ENCODE measurements at places on chromosomes 16 and 17. TPM values are rescaled to one million over a fixed set of nuclear protein-coding genes. Genes with fewer than 3 reads are reported as not detected.
A peak's percentile ranks its signal among the peaks of the same experiment; 100 is the strongest.

DNA sequence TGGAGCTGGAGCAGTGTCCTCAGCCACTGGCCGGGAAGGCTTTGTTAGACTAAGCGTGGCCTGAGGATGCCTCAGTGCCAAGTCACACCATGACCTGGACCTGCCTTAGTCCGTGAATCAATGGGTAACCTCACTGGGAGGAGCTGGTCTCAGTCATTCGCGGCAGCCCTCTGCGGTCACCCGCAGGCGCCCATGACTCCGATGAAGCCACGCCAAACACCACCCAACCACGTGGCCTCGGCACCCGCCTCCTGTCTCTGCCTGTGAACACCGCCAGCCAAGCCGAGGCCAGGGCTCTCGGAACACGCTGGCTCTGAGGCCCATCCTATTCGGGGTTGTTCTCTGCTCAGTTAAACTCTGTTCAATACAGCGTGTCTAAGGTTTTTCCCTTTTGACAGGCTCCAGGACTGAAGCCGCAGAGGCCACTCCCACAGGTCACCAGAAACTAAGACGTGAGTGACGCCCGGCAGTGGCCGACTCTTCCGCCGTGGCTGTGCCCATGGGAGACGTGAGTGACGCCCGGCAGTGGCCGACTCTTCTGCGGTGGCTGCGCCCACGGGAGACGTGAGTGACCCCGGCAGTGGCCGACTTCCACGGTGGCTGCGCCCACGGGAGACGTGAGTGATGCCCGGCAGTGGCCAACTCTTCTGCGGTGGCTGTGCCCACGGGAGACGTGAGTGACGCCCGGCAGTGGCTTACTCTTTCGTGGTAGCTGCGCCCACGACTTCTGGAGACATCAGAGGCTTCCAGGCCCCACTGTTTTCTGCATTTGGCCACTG lies 16.8 kb upstream of the PABPN1L start:
- no peaks in the 10 kb centered on the region for H3K4me1 ChIP-seq
- no peak overlapping the region for H3K27ac ChIP-seq
- no peaks in the 10 kb centered on the region for H3K27me3 ChIP-seq
- H3K36me3 ChIP-seq, result no peaks in the 10 kb centered on the region
- no peak for DNase-seq

GRCh38 chr17:75818326-75818885 lies 25.8 kb downstream of the UNC13D start:
- no peak for DNase-seq
- H3K27me3 ChIP-seq, result no peaks in the 10 kb centered on the region
- peaks cover 17% of the 10 kb centered on the region for H3K4me1 ChIP-seq
- H3K36me3 ChIP-seq, result peaks cover 18% of the 10 kb centered on the region

- no peaks in the 10 kb centered on the region for H3K27me3 ChIP-seq
- H3K27ac ChIP-seq, result no peak overlapping the region
- no peaks in the 10 kb centered on the region for H3K36me3 ChIP-seq
- no peaks in the 10 kb centered on the region for H3K4me1 ChIP-seq
- DNase-seq, result no peak
These were observed 941.6 kb upstream of the CDH8 start for GRCh38 chr16:62977876-62978275.

GRCh38 chr17:64260886-64261285 lies 2.2 kb downstream of the TEX2 start:
- no peaks in the 10 kb centered on the region for H3K36me3 ChIP-seq
- H3K27me3 ChIP-seq, result no peaks in the 10 kb centered on the region
- H3K27ac ChIP-seq, result no peak overlapping the region
- no peak for DNase-seq

DNA sequence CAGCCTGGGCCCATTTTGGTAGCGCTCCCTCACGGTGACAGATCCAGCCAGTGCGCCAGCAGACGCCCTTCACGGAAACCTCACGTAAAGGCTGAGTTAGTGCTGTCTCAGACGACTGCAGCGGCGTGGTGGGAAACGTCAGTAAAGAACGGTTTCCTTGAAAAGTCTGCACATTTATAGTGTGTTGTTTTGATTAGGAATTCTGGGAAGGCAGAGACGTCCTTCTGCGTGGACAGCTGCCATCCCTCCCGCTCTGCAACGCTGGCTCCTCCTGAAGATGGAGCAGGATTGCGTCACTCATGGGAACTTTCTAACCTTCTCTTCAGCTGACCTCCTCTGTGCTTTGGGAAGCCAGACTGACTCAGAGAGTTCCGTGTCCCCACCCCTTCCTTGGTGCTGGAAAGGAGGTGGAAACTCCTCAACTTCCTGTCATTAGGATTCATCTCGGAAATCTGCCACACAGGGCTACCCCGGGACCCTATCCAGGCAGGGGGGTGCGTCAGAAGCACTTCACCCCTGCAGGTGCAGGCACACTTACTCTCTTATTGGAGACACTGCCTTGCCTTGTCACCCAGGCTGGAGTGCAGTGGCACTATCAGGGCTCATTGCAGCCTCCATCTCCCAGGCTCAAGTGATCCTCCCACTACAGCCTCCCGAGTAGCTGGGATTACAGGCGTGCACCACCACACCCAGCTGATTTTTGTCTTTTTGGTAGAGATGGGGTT lies 24.3 kb upstream of the CRISPLD2 start:
- no peaks in the 10 kb centered on the region for H3K27me3 ChIP-seq
- H3K4me1 ChIP-seq, result no peaks in the 10 kb centered on the region
- peaks cover 2% of the 10 kb centered on the region for H3K36me3 ChIP-seq
- H3K4me3 ChIP-seq, result no peak overlapping the region
- DNase-seq, result no peak

- H3K27ac ChIP-seq, result no peak overlapping the region
- no peaks in the 10 kb centered on the region for H3K36me3 ChIP-seq
- no peak overlapping the region for H3K4me3 ChIP-seq
- DNase-seq, result no peak
These were observed 30.5 kb downstream of the CDH13 start for GRCh38 chr16:82657239-82657638.

GRCh38 chr17:10968007-10968406 lies 130.1 kb upstream of the PIRT start:
- H3K27ac ChIP-seq, result no peak overlapping the region
- no peaks in the 10 kb centered on the region for H3K36me3 ChIP-seq
- H3K27me3 ChIP-seq, result peaks cover 4% of the 10 kb centered on the region
- H3K4me1 ChIP-seq, result no peaks in the 10 kb centered on the region
- DNase-seq, result no peak

GRCh38 chr16:89163297-89163696 lies 8.3 kb upstream of the CDH15 start:
- no peaks in the 10 kb centered on the region for H3K27me3 ChIP-seq
- no peaks in the 10 kb centered on the region for H3K36me3 ChIP-seq
- H3K4me3 ChIP-seq, result no peak overlapping the region

DNA sequence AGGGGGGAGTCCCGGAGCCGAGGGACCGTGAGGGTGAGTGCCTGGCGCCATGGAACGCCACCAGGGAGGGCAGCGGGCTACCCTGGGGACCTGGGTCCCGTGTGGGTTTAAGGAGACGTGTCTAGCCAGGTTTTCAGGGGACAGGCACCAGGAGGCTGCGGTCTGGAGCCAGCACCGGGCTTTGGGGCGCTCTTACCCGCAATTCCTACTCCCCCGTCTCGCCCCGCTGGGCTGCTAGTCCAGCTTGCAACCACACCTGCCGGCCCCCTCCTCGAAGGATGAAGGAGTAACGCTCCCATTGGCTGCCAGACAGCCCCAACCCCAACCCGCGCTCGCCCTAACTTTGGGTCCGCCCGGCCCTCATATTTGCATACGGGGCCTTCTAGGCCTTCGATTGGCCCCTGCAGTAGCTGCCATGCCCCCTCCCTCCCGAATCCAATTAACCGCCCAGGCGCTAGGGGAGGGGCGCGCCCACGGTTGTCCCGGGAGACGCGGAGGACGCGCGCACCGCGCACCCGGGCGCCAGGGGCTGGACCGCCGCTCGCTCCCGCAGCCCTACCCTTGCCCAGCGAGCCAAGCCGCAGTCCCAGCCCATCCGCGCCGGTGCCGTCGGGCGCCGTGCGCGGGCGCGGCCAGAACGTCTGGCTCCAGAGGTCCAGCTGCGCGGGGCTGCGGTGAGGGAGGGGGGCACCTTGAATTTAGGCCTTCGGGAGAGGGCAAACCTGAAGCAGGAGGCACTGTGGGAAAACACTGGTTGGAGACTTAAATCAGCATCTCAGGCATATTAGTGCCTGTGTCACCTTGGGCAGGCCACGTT lies at the start of gene TTLL6:
TSS of gene TTLL6 (minus strand) at position 456 of the 817 bp plus-strand sequence. CDS start at position 299, 157 bp downstream.
- DNase-seq, result peak; percentile 76
- H3K4me1 ChIP-seq, result peaks cover 18% of the 10 kb centered on the region
- peak within 1 kb of the TSS; percentile 63 for H3K4me3 ChIP-seq

GRCh38 chr16:56610017-56610608 lies 1.7 kb downstream of the MT2A start:
- H3K27ac ChIP-seq, result peak overlapping the region; percentile 94
- peak overlapping the region; percentile 81 for H3K4me3 ChIP-seq
- H3K4me1 ChIP-seq, result peaks cover 74% of the 10 kb centered on the region
- no peaks in the 10 kb centered on the region for H3K27me3 ChIP-seq
- H3K36me3 ChIP-seq, result peaks cover 2% of the 10 kb centered on the region

- no peaks in the 10 kb centered on the region for H3K36me3 ChIP-seq
- DNase-seq, result no peak
- H3K27me3 ChIP-seq, result peaks cover 13% of the 10 kb centered on the region
- no peak overlapping the region for H3K27ac ChIP-seq
- H3K4me3 ChIP-seq, result no peak overlapping the region
These were observed 9.8 kb downstream of the CHST6 start for GRCh38 chr16:75485230-75486013.

The SLC22A31 gene
- 0.20 TPM for total RNA-seq

The NAGS gene
- 1.7 TPM for total RNA-seq

The KRT39 gene
- not detected for total RNA-seq

The STRADA gene
- total RNA-seq, result 44.8 TPM

The KPNA2 gene
- total RNA-seq, result 180 TPM

The KCNJ18 gene
- not detected for total RNA-seq

Measured in activated CD8-positive, alpha-beta T cell treated with anti-CD3 and anti-CD28 coated beads for 36 hours (primary cell).